GM04503 (cell line): ENCODE measurements at places on chromosomes 2 and 18.

- no peak for DNase-seq
These were observed 325.5 kb downstream of the LRP1B start for GRCh38 chr2:141805302-141805701.

GRCh38 chr2:181123798-181124231 is 143.4 kb downstream of the UBE2E3 start:
- no peak for DNase-seq

GRCh38 chr2:100233061-100233460 is 89.2 kb downstream of the LONRF2 start:
- DNase-seq, result no peak

GRCh38 chr18:78779996-78780718 is 199.5 kb upstream of the SALL3 start:
- no peak for DNase-seq

DNA sequence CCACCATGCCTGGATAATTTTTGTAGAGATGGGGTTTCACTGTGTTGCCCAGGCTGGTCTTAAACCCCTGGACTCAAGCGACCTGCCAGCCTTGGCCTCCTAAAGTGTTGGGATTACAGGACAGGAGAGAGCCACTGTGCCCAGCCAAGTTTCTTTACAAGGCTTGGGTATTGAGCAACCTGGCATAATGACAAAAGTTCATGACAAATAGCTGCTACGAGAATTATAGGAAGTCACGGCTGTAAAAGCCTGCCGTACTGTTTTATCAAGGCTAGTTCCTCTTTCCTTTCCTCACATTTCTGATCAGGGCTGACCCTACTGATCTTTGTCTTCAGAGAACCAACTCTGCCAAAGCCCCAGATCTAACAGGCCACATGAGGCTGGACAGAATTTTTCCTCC is 490.4 kb upstream of the SPRED2 start:
- no peak for DNase-seq

DNA sequence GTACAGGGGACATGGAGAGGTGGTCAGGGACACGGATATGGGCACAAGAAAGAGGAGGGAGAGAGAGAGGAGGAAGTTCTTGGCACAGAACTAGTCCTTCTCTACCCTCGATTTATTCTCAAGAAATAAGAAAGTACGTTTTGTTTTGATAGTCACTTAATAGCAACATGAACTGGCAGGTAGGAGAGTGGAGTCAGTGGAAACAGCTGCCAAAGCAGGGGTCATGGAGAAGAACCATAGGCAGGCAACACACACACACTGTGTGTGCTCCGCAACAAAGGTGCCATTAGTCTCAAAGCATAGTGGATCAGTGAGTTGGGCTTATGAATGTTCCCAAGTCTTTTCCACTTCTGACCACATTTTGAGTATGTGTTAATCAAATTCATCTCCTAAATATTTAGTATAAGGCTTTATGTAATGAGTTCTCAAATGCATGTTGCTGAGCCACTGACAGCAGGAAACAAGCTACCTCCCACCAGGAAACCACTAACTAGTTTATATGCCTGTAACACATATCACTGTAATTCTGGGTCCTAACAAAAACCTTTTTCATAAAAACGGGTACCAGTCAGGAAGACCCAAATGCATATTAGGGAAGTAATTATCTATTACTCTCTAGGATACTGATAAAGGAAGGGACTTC is 41.1 kb downstream of the IWS1 start:
- DNase-seq, result no peak

DNA sequence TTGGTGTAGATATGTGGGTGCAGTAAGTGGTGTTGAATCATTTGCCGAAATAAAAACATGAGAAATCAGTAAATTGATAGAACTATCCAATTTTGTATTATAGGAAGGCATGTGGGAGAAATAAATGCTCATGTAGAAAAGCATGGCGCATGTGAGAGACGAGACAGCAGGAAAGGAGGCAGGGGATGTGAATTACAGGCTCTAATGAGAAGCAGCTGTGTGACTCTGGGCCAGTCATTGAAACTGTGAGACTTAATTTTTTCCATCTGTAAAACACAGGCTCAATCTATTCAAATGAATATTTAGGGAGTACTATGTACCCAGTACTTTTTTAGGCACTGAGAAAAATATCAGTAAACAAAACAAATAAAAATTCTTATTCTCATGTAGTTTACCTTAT is 42.6 kb upstream of the MAP3K20 start:
- DNase-seq, result no peak

- DNase-seq, result no peak
These were observed 172 bp downstream of the PRKD3 start for GRCh38 chr2:37324536-37324785.

- peak; percentile 4 for DNase-seq
These were observed 124.6 kb upstream of the CD302 start for GRCh38 chr2:159922563-159922962.

DNA sequence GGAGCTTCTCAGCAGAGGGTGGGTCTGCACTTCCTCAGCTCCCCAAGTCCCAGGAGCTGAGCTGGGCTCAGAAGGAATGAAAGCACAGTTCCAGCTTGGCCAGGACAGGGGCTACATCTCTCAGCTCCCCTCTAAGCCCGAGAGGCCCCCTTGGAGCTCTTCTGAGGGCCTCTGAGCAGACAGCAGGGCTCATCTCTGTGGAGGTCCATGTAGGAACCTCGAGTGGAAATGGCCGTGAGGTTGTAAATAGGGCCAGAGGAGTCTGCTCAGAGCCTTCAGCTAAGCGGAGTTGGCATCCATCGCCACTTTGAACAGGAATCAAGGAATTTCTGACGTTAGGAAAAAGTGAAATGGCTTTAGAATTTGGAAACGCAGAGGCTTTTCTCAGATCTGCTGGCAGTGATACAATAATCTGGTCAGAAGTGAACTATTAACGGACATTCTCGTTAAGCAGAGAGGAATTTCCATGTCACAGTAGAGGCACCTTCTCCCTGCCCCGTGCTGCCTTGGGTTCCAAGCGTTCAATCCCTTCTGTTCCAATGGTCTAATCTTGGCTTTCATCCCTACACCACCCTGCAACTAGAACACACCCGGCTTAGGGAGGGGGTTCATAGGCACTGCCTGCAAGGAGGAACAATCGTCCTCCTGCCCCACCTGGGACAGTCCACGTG is 213.9 kb downstream of the NDUFA10 start:
- peak; percentile 3 for DNase-seq

GRCh38 chr2:118380915-118381653 is 292.8 kb downstream of the INSIG2 start:
- DNase-seq, result no peak

DNA sequence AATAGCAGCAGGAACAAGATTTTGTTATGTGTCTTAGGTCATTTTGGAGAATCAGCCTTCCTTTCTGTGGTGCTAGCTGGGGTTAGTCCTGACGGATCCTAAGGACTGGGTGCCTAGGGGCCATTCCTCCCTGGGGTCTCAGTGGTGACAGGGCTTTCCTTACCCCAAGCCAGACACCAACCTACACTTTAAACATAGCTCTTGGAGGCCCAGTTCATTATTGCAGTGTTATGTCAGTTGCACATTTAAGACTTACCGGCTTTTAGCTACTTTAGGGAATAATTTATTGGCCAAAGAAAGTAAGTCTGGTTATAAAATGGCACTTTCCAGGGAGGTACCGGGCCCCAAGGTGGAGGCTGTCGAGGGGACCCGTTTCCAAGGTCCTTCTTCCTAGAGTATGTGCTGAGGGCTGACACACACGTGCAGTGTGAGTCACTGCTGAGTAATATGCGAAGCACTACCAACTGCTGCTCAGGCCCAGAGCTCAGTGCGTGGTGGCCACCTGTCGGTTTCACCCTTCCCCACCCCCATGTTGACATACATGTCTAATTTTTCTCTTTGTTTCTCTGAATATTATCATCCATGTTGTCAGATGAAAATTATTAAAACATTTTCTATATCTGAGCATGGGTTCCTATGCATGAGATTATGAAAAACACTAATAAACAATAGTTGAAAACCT is 37.0 kb upstream of the GRHL1 start:
- DNase-seq, result no peak

DNA sequence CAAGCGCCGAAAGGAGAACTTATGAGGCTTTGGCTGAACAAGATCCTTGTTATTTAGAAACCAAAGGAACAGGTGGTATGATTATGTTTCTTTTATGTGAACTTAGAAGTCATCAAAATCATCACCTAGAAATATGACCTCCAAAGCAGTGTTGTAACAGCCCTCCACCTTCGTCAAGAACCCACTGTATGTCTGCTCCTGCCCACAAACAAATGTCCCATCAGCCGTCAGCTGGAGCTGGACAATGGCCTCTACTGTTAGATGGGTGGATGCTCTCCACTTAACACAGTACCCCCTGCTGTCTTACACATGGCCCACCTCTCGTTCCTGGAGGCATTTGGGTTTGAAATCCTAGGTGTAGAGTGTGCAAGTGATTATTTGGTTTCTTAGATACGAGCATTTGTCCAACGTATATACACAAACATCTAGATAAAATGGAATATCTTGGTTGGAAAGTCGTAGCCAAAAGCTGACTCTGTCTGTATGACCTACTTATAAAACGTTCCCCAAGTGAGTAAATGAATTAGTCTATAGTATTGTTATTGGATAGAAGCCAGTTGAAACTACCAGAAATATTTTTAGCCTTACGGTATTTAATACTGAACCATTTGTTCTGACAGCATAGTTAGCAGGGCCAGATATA is 113.0 kb downstream of the CRIM1 start:
- no peak for DNase-seq

- peak; percentile 98 for DNase-seq
These were observed 2.7 kb upstream of the GKN1 start for GRCh38 chr2:68971591-68972231.

GRCh38 chr18:49020129-49020528 is 69.4 kb upstream of the SMAD7 start:
- DNase-seq, result no peak

DNA sequence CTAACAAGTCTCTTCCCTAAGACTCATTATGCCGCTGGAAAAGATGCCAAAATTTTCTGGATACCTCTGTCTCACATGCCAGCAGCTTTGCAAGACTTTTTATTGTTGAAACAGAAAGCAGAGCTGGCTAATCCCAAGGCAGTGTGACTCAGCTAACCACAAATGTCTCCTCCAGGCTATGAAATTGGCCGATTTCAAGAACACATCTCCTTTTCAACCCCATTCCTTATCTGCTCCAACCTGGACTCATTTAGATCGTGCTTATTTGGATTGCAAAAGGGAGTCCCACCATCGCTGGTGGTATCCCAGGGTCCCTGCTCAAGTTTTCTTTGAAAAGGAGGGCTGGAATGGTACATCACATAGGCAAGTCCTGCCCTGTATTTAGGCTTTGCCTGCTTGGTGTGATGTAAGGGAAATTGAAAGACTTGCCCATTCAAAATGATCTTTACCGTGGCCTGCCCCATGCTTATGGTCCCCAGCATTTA is 26.3 kb downstream of the DHRS9 start:
- DNase-seq, result peak; percentile 71

- no peak for DNase-seq
These were observed 37.7 kb downstream of the COBLL1 start for GRCh38 chr2:164803776-164804466.

DNA sequence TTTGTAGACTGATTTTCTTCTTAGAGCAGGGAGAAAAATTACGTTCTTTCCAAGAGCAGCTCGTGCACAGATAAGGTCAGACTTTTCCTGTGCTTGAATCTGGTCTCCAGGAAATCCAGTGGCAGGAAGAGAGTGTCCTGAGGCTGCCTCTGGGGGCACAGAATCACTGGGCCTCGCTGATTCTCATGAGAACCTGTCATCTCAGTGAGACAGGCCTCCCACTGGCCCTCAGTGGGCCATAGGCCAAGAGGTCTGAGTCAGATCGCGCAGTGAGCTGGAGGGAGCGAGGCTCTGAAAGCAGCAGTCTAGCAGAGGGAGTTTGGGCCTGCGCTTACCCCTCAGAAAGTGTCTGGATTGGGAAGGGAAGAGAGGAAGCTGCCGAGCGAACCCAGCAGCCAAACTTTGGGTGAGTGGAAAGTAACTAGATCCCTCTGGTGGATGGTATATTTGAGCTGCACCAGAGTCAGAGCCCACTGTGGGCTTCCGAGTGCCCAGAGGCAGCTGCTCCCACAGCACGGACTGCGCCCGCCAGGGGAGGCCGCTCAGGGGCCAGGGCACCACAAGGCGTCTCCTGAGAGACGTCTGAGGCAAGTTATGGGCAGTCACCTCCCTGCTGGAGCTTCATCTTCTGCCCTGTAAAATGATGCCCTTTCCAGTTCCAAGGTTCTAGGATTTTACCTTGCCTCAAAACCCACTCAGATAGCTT is 8.2 kb downstream of the GDF7 start:
- DNase-seq, result peak; percentile 27

DNA sequence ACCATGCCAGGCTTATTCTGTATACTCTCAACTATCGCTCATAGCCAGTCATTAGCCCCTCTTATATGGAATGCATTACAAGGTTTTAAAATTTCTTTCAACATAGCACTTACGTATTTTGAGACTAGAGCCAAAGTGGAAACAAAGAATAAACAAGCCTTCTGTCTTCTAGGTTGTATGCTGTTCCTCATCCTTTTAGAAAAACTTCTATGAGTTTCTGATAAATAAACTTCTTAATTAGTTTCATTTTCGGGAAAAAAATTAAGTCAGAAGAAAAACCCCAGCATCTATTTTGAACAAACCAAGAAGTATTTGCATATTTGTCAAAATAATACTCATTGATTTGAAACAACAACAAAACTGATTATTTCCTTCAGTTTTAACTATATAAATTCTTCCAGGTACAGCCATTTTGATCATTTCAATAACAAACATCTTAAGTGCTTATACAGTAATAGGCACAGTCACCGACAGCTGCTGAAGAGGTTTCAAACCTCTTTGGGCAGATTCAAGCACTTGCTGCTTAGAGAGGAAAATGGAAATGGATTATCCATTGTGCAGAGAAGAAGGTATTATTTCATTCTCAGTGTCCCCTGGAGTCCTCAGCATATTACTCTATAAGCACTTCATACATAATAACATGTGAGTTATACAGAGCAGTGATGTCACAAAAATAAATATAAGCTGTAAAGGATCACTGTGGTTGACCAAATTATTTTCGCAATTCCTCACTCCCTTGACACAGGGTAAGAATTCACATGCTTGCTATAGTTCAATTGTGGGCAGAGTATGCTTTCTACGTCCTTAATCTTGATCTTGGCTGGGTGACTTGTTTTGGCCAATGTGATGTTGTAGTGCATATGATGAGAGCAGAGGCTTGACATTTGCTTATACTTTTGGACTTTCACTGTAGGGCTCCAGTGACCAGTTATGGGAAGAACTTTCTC is 833.8 kb downstream of the TRIB2 start:
- DNase-seq, result no peak

DNA sequence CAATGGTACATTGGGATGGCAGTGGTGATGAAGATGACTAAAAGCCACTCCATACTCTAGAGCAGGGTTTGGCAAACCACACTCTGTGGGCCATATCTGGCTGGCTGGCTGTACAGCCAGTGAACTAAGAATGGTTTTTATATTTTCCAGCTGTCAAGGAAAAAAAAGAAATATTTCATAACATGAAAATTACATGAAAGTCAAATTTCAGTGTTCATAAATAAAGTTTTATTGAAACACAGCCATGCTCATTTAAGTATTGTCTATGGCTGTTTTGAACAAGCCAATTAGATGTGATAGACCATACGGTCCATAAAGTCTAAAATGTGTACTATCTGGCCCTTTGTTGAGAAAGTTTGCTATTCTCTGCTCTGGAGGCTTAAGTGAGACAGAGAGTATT is 1.5 kb downstream of the TTC21B start:
- no peak for DNase-seq
